ENCODE measurements at places on chromosomes 5 and 9.

- DNase-seq: no peak
These were observed 33.9 kb downstream of the UNC13B start for GRCh38 chr9:35195683-35196082.

- DNase-seq: no peak
These were observed 48.5 kb upstream of the NEK6 start for GRCh38 chr9:124209279-124209678.

GRCh38 chr9:4138180-4138579 is 161.7 kb downstream of the GLIS3 start:
- DNase-seq: no peak

GRCh38 chr9:131854334-131854733 is 114.5 kb upstream of the RAPGEF1 start:
- peak; percentile 65 for DNase-seq

- DNase-seq: peak; percentile 62
These were observed 406.6 kb upstream of the TNC start for GRCh38 chr9:115524453-115525059.

- no peak for DNase-seq
These were observed 126.4 kb downstream of the RGS3 start for GRCh38 chr9:113589890-113590289.

DNA sequence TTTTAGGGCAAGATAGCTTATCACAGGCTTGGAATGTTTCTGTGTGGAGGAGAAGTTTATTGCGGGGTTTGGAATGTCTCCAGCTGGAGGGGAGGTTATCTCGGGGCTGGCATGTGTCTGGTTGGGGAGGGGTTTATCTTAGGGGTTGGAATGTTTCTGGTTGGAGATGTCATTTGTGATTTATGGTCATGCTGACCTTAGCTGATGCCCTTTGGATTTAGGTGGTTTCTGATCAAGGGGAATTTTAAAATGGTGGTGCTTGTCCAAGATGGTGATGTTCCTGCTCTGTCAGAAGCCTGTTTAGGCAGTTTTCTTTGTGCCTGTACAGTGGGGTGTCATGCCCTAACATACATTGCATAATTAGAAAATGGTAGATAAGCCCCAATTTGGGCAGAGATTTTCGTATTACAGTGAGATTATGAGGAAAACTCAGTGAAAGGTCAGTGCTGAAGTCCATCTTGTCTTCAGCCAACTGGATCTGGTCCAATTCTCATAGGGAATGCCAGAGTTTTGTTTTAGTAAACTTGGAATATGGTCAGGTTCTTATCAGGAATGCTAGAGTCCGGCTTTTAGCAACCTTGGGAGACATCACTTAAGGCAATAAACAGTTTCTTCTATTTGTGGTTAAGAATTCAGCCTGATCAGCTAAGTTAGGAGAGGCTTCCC is 14.3 kb downstream of the CDK20 start:
- no peak for DNase-seq

DNA sequence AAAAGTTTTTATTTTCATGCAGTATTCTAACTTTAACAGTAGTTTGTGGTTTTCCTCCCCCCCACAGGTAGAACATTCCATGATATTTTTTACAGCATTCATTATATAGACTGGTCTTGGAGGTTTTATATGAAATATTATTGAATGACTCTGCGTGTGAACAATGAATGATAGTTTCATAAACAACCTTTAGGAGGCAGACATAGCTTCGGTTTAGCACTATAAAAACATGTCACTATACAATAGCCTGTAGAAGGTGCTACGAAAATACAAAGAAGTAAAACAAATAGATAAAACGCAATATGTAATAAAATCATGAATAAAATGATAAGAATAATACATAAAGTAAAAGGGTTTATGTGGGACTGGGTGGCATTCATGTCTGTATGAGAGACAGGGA is 8.5 kb downstream of the KLF4 start:
- no peak for DNase-seq

- DNase-seq: no peak
These were observed 559.0 kb upstream of the DAP start for GRCh38 chr5:11319836-11320580.

DNA sequence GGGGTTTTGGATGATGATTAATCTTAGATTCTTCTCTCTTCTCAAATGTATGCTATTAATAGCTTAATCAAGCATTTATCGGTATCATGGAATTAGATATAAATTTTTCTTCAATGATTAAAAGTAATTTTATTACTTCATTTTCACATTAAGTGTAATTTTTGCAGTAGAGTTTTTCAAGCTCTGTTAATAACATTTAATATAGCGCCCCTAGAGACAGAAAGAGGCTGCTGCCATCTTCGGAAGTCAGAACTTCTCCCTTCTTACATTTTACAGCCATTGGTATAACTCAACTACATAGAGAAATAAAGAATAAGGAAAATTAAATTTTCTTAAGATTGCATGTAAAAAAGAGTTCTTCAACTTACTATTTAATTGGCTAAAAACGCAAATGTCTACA is 540.3 kb downstream of the GABRG2 start:
- no peak for DNase-seq

DNA sequence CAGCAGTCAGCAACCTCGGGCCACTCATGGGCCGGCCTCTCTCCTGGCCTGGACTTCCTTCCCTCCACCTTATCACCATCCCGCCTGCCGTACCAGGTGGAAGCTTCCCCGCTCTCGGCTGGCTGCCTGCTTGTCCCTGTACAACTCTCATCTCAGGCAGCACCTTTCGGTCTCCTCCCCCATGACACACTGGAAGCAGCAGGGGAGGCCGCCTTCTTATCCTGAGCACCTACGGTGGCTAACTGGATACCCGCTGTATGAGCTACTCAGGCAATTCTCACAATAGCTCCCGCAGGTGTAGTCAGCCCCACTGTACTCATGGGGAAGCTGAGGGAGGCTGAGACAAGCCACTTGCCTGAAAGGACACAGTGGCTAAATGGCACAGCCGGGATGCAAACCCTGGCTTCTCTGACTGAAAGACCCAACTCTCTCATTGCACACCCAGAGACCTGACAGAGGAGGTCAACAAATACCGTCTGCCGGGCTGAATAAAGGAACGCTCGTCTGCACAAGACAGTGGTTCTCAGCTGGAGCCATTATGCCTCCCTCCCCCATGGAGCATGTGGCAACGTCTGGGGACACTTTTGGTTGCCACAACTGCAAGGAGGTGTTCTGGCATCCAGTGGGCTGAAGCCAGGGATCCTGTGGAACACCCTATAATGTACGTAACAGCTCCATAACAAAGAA is 9.6 kb downstream of the STK10 start:
- no peak for DNase-seq

DNA sequence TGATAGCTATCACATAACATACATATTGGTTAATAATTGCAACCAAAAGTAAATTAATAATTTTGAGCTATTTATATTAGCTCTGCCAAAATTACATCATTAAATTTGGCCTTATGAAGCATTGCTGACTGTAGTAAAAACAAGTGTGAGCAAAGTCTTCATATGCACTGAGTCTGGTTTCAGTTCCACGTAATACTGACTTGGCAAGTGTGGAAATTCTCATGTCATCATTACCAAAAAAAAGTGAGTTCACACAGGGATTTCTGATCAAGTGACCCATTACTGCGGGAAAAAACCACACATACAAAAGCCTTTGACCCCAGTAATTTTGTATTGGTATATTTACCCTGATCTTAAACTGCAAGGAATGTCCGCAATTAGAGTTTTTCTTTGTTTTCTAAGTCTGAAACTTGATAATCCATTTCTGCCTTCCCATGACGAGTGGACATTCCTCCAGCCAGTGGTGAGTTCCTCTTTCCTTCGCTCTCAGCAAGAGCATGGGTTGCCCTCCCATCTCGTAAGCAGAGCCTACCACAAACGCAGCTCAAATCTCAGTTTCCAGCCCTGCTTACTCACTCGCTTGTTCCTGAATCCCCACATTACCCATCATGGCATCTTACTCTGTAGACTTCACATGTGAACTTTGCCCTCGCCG is 220.2 kb upstream of the DMRT1 start:
- no peak for DNase-seq

DNA sequence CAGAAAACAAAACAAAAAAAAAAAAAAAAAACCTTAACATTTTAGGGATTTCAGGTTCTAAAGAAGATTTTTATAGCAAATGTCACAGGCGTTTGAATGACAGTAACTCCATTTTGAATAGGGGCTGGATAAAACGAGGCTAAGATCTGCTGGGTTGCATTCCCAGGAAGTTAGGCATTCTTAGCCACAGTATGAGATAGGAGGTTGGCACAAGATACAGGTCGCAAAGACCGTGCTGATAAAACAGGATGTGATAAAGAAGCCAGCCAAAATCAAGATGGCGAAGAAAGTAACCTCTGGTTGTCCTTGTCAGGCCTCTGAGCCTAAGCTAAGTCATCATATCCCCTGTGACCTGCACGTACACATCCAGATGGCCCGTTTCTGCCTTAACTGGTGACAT is 425.6 kb upstream of the PTPRD start:
- no peak for DNase-seq

DNA sequence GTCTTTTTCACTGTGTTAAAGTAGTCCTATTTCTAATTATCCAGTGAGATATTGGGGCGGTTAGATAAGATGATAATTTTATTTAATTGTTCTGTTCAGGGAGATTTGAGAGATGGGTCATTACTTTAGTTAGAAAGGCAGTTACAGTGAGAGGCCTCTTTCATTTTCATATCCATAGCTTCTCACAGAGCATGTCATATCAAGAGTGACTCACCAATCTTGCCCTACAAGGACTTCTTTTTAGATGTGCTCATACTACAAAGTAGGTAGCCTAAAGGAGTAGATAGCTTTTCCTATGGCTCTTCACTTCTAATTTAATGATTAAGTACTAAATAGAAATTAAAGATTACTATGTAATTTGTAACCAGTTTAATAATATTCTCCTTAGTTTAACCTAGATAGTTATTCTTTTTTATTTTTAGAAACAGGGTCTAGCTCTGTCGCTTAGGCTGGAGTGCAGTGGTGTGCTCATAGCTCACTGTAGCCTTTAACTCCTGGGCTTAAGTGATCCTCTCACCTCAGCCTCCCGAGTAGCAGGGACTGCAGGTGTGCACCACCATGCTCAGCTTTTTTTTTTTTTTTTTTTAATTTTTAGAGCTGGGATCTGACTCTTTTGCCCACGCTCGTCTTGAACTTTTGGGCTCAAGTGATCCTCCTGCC is 71.0 kb downstream of the FER start:
- DNase-seq: no peak

GRCh38 chr5:45334939-45335338 is 361.2 kb downstream of the HCN1 start:
- no peak for DNase-seq

GRCh38 chr9:93731963-93732362 is 155.6 kb downstream of the PHF2 start:
- no peak for DNase-seq

DNA sequence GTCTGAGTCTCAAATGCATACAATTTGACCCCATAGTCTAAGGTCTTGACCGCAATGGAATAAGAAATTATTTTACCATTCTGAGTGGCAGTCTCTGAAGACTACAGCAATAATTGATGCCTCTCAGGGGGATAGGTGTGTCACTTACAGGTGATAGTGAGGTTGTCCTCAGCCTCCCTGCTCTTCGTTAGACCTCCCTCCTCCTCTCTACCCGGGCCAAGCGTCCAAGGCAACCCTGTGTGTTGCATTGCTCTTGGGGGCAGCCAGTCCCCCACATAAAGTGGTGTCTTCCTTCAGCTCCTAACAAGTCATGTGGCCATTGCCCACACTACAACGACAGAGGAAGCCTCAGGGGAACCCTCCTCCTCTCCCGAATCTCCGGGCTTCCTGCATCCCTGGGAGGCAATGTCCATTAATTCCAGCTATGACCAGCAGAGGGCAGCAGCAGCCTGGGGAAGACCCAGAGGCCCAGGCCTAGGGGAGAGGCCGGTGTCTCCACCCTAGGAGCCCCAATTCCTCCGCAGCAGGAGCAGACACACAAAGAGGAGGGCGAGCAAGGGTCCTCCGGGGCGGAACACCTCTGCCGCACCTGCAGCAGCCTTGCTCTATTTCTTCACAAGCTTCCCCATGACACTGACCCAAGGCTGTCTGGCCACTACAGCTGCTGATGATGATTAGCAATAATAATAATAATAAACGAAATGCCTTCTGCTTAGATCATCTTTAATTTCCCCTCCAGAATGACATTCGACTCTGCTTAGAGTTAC is 134.8 kb downstream of the KCNIP1 start:
- DNase-seq: peak; percentile 46

DNA sequence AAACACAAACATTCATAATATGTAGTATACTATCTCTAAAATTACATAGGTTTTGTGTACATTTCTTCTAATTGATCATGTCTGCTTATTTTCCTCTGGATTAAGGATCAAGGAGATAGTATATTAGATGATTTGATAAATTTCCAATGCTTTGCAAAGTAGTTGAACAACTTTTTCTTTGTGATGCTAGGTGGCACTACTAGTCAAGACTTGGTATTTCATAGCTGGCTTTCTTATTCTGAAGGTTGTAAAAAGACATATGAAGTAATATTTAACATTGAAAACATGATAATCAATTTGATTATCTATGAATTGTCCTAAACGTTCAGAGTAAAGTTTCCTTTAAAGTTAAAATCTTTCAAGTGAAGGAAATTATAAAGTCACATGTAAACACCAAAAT is 106.1 kb upstream of the FGF10 start:
- DNase-seq: no peak

DNA sequence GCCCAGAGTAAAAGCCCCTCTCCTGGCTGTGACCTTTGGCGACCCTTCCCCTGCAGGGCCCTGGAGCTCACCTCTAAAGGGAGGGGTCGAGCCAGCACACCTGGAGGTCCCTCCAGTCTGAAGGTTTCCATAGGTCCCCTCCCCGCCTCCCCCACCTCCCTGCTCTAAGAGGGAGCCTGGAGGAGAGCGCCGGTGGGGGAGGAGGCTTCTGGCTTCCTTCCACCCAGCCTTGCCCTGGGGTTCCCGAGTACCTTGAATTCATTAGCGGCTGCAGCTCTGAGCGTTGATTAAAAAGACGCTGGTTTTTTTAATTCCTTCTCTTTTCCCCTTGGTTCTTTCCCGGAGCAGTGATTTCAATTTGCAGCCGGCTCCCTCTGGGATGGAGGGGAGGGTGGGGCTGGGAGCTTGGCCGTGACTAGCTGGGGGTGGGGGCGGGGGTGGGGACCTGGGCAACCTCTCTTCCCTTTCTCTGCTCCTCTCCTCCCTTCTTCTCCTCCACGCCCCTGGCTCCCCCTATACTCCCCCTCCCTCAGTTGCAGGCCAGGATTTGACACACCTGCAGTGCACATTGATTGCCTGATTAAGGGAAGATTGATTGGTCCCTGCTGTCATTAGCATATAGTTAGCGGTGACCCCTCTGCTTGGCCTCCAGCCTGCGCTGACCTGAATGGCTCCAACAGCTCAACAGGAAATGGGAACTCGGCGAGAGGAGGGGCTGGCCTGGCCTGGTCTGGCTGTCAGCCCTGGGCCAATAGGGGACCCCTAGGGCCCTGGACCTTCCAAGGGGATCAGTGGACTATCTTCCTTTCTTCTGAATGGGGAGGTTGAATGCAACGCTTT is 67.5 kb upstream of the RAPGEF1 start:
- peak; percentile 53 for DNase-seq
